Endothelial cell of umbilical vein (primary cell): ENCODE measurements at places on chromosomes 2 and 18. TPM values are rescaled to one million over a fixed set of nuclear protein-coding genes. Genes with fewer than 3 reads are reported as not detected.
A peak's percentile ranks its signal among the peaks of the same experiment; 100 is the strongest.

- peak; percentile 26 for DNase-seq
Observed at GRCh38 chr2:11250400-11251196, 93.8 kb downstream of the ROCK2 start.

DNA sequence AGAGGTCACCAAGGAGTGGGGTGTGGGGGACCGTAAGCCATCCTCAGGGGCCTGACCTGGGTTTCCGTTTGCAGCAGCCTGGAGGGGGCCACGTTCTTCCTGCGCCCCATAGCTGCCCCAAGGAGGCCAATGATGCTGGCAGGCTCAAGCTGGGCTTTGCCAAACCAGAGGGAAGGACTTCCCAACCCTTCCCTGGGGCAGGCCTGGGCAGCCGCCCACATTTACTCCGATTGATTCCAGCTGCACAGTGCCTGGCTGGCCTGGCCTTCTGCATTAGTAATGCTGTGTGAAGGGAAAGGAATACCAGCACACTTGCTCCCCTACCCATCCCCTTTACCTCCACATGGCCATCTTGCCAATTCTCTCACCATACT lies 360.6 kb upstream of the SLC14A2 start:
- DNase-seq: no peak

The TRIM43 gene
- polyA plus RNA-seq: not detected in 2 replicates

GRCh38 chr2:111668274-111668616 lies 215.7 kb downstream of the ANAPC1 start:
- no peak for DNase-seq

DNA sequence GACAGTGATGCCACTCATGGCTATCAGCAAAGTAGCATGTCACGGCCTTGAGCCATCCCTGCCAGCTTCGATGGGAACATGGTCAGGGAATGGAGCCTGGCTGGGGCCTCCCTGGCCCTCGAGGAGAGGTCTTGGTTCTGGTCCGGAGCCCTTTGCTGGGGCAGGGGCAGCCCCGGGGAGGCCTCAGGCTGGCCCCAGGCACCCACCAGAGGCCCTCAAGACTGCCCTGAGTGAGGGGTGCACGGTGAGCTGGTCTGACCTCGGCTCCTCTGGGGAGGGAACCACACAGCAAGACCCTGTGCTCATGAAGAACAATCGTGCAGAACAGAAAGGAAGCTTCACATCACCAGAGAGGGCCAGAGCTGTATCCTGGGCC lies 75.2 kb upstream of the OTOS start:
- DNase-seq: no peak

- no peak for DNase-seq
Observed at GRCh38 chr2:100670232-100670631, 107.4 kb downstream of the PDCL3 start.

GRCh38 chr2:68943581-68944568 lies 8.8 kb downstream of the GKN2 start:
- DNase-seq: peak; percentile 64

The PSMA8 gene
- polyA plus RNA-seq: not detected in 2 replicates

DNA sequence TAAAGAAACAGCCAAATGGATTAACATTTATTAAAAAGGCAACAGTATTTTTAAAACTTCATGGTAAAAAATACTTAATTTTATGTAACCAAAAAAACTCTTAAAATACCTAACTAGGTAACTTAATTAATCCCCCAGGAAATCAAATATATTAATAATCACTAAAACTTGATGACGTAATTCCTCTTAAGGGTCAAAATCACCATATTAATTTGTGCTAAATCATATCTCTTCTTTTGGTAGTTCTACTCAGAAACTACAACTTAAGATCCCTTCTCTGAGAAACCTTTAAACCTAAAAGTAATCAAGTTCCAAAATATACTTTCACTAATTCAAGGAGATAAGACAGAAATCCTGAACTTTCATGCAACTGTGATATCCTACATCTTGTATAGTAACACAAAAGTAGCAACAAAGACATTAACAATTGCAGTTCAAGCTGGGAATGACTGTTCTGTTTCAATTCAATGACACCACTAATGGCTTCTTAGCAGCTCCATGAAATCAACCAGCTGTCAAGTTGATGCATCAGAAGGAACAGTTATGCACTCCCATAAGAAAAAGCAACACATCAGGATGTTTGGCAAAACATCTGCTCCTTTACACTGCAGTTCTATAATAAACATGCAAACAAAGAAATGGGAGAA lies 4.0 kb downstream of the BAZ2B start:
- peak; percentile 37 for DNase-seq

The UBXN4 gene
- polyA plus RNA-seq: 31.3 and 40.8 TPM in 2 replicates

DNA sequence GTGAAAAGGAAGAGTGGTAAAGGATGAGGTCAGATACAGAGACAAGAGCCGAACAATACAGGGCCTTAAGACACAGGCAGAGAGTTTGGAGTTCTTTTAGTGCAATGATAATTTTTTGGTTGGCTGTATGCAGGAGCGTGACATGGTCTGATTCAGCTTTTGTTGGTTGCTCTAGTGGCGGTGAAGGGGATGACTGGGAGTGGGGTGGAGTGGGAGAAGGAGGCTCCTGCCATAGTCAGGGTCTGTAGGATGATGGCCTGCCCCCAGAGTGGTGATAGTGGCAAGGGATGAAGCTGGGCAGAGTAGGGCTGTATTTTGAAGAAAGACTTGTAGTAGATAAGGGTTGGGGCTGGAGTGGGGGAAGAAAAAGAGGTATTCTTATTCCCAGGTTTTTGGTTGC lies 306.6 kb upstream of the VWC2L start:
- DNase-seq: no peak

- no peak for DNase-seq
Observed at GRCh38 chr2:37837628-37838328, 87.3 kb upstream of the RMDN2 start.

DNA sequence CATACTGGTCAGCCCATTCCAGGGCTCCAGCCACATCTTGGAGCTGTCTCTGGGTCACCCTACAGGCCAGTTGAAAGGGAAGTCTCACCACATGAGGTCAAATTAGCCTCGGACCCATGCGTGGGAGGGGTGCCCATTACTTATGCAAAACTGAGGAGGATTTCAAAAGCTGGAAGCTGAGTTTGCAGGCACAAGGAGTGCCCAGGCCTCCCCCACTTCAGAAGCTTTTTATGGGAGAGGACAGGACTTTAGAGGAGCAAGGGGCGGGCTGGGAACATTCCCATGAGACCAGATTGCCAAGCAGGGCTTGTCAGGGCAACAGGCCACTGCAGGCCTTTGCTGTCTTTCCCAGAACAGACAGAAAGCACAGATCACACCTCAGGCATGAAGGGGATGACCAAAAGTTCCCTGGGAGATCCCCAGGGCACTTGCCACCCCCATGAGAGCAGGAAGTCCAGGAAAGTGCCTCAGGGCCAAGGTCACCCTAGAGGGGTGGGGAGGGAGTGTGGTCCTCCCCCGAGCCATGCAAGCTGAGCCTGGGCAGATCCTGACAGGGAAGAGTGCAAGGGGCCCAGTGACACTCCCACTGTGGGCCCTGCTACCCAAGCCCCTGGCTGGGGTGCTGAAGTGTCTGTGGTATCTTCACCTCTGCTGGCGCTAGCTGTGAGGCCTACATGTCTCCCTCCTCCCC lies 267.7 kb downstream of the BCL11A start:
- no peak for DNase-seq

The CRYBA2 gene
- polyA plus RNA-seq: not detected in 2 replicates

The MARCHF4 gene
- polyA plus RNA-seq: 11.3 and 11.7 TPM in 2 replicates

DNA sequence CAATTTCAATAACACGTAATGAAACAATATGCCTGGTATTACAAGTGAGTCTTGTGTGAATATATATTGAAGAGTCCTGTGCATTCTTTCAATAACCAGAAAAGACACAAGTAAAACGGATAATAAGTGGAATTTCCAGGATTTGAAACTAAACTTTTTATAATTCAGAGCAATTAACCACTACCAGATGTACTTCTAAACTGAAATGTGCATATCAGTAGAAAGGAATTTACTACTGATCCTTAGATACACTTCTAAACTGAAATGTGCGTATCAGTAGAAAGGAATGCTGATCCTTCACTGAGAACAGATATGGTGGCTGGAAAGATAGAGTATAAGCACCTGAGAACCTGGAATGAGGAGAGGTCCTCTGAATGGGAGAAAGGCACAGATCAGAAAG lies 470.9 kb upstream of the SPHKAP start:
- DNase-seq: no peak

The C2orf81 gene
- polyA plus RNA-seq: 0.16 and 0.17 TPM in 2 replicates

DNA sequence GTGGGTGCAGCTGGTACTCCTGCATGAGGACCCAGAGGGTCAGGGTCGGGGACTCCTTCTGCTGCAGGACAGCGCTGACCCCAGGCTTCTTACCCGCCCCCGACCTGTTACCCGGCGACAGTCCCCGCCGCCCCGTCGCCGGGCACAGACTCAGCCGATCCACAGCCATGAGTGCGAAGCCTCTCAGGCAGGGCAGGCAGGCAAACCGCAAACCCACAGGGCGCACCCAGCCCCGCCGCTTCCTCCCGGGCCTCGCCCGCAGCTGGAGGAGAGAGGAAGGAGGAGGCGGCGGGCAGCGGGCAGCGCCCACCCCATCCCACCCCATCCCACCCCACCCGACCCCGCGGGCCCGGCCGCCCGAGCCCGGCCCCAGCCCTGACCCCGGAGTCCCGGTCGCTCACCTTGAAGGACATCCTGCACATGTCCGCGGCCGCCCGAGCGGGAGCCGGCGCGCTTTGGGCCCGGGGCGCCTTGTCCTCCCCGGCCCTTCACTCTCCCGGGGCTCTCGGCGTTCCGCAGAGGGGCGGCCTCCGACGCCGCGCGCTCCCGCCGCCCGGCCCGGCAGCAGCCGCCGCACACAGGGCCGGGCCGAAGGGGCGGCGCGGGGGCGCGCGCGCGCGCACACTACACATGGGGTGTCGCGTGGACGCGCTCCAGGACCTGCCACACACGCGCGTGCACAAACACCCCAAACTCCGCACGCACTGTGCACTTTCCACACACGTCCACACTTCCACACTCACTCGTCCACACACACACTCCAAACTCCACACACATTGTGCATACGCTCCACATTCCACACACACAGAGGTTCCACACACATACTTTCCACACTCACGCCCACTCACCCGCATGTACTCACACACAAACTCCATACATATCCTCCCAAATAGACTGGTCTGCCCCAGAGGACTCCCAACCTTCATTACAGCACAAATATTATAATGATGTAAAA lies at the start of gene ANKRD29:
TSS of gene ANKRD29 (minus strand) at position 603 of the 955 bp plus-strand sequence. CDS start at position 422, 181 bp downstream.
- peak; percentile 16 for DNase-seq

DNA sequence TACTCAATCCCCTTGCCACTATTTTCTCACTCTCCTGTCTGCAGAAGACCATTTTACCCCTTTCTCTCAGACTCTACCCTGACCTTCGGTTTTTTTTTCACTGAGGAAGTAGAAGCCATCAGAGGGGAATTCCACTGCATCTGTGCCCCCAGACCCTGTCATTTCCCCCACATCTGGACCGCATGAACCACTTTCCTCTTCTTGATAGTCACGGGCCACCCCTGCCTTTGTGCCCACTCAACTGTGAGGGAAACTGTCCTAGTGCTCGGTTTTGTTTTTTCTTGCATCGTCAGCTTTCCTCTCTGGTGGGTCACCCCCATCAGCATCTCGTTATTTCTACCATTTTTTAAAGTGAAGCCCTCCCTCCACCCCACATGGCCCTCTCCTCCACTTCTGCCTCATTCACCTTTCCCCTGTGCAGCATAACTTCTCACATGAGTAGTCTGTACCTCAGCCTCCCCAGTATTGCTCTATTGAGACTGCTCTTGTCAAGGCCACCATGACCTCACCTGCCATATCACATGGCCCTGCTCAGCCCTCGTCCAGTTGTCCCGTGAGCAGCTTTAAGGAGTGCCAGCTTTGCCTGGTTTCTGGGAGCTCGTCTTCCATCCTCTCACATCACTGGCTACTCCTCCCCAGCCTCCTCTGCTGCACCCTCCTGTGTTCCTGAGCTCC lies 32.4 kb downstream of the TMEM87B start:
- no peak for DNase-seq

The FN1 gene
- 3,104 and 3,740 TPM in 2 replicates for polyA plus RNA-seq

GRCh38 chr2:169683054-169683424 lies 11.2 kb downstream of the CFAP210 start:
- no peak for DNase-seq

DNA sequence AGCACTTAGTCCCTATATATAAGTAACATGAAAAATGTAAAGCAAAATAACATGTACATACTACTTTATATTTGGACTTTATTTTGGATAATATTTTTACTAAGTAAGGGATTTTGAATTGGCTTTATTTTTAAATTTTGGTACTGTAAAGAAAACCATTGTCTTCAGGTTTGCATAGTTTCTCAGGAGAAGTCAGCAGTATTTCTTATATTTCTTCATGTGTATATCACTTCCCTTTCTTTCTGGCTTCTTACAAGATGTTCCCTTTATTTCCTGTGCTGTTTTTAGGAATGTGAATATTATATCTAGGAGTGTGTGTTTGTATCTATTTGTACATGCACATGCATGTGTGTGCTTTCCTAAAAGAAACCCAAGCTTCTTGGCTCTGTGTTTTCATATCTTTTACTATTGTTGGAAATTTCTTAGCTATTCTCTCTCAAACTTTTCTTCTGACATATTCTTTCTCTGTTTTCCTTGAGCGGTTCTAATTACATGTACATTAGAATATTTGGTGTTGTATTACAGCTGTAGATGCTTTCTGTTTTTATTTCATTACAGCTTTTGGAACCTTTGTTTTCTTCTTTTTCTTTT lies 1549.7 kb upstream of the ACVR2A start:
- no peak for DNase-seq

The SERPINB5 gene
- not detected in 2 replicates for polyA plus RNA-seq

The FKBP1B gene
- 40.2 and 44.6 TPM in 2 replicates for polyA plus RNA-seq

The RGPD4 gene
- polyA plus RNA-seq: not detected in 2 replicates

DNA sequence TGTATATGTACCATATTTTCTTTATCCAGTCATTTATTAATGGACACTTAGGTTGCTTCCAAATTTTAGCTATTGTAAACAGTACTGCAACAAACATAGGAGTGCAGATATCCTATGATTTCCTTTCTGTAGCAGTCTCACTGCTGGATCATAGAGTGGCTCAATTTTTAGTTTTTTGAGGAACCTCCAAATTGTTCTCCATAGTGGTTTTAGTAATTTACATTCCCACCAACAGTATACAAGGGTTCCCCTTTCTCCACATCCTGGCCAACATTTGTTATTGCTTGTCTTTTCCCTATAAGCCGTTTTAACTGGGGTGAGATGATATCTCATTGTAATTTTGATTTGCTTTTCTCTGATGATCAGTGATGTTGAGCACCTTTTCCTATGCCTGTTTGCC lies 114.3 kb downstream of the TMEM17 start:
- DNase-seq: no peak
